GM12878 (cell line): ENCODE measurements at places on chromosomes 4 and X.

GRCh38 chr4:140293979-140294378, 79.5 kb upstream of the SCOC start:
- DNase-seq: no peak

DNA sequence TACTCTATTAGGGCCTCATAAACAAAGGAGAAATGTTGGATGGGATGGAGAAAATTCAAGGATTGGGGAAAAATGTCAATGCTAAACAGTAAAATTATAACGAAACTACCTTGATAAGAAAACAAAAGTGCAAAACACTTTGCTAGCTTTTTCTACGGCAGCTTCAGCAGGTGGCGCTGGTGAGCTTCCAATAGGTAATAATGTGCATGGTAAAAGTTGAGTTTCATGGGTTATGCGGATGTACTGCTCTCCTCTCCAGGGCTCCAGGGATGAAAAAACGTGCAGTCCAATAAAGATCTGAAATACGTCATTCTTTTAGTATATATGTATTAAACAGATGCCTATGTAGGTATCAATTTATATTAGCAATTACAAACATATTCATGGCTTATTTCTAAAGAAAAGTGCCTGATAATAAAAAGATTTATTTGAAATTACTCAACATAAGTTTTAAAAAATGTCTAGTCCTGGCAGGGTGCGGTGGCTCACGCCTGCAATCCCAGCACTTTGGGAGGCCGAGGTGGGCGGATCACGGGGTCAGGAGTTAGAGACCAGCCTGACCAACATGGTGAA, 239.6 kb downstream of the GRXCR1 start:
- peak; percentile 3 for DNase-seq

- no peak for DNase-seq
Observed at GRCh38 chr4:111323496-111323895, 700.6 kb upstream of the PITX2 start.

- DNase-seq: no peak
Observed at GRCh38 chr4:39067451-39067850, 5.4 kb downstream of the KLHL5 start.

DNA sequence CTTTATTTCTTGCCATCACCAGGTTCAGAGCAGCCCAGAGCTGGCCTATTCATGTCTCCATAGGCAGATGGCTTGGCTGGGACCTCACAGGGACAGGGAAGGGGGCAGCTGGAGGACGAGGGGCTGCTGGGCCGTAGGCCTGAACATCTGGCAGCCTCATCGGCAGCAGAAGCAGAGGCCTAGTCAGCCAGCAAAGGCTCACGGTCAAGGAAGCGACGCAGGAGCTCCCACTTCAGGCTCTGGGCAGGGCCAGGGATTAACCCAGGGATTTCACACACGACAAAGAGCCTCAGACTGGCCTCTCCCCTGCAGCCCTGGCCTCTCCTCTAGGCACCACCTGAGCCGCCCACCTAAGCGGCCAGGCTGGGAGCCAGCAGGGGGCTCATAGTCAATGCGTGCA, 46.0 kb upstream of the MAN2B2 start:
- DNase-seq: no peak

DNA sequence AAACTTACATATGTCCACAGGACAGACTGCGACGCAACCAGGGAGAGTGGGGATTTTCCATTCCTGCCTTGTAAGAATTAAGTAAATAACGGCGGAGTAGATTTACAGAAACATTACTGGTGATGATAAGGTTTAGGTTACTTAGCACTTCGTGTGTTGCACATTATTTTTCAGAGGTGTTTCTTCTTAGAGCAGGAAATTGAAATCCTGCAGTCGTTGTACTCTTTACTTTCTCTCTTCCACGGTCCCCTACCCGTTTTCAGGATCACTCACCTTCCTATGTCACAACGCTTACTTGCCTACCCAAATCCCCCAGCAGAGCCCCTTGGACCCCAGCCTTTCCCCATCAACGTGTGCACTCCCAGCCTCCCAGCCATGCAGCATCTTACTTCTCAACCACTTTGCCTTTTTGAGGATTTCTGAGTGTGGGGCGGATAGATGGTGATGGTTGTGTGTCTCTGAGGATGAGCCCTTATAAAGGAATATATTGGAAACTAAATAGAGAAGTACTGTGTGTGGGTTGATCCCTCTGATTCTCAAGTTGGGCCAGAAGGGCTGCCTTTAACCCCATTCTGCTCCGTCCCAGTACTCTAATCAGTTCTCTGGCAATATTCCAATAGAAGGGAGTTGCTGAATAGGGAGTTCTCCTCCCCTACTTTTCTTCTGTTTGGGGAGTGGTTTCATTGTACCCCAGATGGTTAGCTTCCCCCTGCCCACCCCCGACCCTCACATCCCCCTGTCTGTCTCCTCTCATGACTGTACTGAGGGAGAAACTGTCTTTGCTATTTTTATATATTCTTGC, 1.6 kb downstream of the MID2 start:
- no peak for DNase-seq

DNA sequence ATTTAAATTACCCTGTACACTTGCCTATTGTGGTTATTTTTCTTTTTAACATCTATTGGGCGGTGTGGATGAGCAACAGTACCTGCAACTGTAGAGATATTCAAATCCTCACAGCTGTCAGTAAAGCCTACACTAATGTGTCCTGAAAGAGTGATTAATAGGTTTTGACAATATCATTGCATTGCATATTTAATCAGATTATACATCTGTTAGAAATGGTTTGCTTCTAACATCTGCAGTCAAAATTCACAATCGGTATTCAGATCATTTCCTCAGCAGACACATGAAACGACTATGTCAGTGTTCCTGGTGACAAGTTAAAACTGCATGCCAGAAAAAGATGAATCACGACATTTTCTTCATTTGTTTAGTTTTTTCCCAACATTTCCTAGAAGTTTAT, 254.6 kb upstream of the EPHA5 start:
- no peak for DNase-seq

GRCh38 chrX:103453655-103454054, 65.6 kb downstream of the RAB40A start:
- no peak for DNase-seq

DNA sequence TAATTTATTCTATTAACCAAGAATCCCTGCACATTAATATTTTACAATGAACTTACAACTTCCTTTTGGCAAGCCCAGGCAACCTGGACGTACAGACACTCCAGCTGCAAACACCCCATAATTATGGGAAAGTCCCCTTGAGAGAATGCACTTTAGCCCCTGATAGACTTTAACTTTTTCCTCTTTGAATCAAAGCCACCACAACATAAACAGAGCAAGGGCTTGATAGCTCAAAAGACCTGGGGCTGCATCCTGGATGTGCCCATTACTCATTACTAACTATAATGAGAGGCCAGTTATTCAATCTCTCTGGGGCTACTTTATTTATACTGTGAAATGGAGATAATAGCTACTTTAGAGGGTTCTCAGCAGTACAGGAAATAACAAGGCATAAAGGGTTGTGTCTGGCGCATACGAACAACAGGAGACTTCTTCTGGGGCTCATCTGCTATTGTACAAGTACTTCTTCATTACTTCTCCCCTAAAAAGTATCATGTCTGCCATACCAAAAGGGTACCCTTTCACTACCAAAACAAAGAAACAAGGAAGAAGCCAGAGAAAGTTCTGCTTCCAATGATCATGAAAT, 54.9 kb downstream of the CASK start:
- no peak for DNase-seq

GRCh38 chrX:9866633-9867032, 80.4 kb downstream of the SHROOM2 start:
- no peak for DNase-seq

GRCh38 chr4:100823993-100824323, 306.1 kb upstream of the EMCN start:
- no peak for DNase-seq

GRCh38 chrX:131058136-131058868, at the start of gene ARHGAP36:
Gene ARHGAP36 (plus strand): TSS chrX:131058346. CDS start chrX:131081666, 23,320 bp downstream.
- DNase-seq: no peak

GRCh38 chr4:186428481-186428880, 126.9 kb downstream of the MTNR1A start:
- DNase-seq: no peak

GRCh38 chrX:119647552-119648420, 41.6 kb upstream of the NKRF start:
- peak; percentile 98 for DNase-seq

DNA sequence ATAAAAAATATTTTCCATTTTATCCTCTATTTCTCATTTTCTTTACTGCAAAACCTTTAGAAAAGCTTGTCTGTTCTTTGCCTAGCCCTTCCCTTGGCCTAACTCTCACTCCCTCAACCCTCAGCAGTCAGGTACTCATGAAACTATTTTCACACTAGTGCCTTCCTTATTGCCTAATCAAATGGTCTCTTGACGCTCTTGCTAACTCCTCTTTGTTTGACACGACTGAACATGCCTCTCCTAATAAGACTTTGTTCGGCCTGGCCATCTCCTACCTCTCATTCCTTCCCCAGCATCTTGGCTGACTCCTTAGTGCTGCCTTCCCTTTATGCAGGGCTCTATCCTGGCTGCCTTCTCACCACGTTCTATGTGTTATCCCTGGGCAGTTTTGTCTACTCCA, 11.1 kb upstream of the LRAT start:
- DNase-seq: no peak

DNA sequence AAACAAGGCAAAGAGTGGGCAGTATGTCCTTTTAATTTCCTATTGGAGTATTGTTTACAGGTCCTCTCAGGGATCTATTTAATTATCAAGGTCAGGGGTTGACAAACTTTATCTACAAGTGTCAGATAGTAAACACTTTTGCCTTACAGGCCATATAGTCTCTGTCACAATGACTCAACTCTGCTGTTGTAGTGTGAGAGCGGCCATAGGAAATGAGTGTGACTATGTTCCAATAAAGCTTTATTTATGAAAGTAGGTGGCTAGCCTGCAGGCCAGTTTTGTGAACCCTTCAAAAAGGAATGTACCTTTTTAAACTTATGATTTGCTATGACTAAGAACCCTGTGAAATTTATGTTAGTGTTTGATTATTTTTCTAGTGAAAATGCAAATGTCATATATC, 156.1 kb downstream of the GPAT3 start:
- DNase-seq: no peak

DNA sequence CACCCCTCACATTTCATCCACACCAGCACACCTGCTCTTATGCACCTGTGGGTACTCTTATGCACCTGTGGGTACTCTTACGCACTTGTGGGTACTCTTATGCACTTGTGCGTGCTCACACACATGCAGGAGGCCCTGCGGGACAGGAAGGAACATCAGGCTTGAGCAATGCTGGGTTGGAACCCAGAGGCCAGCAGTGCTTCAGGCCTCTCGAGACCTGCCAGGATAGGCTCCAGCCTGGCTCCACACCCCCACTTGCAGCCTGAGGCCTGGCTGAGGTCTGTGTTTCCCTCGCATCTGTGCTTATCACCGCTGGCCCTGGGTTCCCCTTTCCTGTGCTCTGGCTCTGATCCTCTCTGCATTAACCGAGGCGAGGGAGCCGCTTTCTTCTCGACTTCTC, 34.7 kb downstream of the SORCS2 start:
- no peak for DNase-seq

DNA sequence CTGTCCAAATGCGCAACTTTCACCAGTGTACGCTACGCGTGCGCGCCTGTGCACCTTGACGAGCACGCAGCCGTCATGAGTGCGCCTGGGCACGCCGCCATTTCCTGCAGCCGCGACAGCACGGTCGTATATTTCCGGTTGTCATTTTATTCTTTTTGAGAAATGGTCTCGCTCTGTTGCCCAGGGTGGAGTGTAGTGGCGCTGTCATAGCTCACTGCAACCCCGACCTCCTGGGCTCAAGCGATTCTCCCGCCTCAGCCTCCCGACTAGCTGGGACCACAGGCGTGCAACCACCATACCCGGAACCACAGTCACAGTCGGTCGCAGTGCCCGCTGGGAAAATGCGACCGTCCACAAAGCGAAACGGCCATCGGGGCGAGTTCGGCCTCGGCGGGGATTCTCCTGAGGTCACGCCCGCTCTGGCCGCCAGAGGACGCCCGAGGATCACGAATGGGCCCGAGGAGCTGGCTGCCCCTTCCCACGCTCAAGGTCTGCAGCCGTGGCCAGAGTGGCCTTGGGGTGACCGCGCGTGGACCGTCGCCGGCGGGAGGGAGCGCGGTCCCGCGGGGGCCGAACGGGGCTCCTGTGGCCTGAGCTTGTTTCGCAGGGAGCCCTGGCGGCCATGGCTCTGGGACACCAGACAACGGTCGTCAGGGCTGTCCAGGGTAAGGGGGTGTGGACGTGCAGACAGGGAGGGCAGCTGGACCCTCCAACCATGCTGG, 23.7 kb upstream of the PNMA3 start:
- no peak for DNase-seq

DNA sequence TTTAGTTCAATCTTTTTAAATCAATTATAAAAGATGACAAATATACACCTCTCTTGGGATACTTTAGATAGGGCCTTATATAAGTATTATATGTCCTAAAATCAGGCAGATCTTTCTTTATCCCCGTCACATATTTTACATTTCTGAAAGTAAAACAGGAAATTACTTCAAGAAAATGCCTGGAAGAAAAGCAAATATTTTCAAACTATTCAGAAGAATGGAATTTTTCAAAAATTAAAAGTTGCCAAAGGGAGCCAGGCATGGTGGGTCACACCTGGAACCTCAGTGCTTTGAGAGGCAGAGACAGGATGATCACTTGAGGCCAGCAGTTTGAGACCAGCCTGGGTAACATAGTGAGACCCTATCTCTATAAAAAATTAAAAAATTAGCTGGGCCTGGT, 34.4 kb downstream of the MGARP start:
- no peak for DNase-seq

- DNase-seq: peak; percentile 36
Observed at GRCh38 chrX:39439906-39440798, 638.9 kb downstream of the MID1IP1 start.

DNA sequence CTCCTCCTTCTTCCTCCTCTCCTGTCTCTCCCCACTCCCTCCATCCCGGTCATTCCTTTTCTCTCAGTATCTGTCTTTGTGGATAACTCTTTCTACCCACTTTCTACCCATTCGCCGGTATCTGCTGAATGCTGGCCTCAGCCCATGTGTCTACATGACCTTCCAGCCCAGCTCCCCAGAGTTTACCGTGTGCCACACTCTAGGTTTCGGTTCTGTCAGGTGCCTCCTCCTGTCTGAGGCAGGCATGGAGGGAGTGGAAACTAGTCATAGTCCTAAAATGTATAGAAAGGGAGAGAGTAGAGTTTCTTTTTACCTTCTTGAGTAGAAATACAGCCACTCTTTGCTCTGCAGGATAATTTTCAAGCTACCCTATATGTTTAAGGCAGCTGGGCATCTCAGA, 33.5 kb upstream of the SCRG1 start:
- DNase-seq: no peak

GRCh38 chrX:50081282-50081889, 119.4 kb downstream of the AKAP4 start:
- DNase-seq: no peak

DNA sequence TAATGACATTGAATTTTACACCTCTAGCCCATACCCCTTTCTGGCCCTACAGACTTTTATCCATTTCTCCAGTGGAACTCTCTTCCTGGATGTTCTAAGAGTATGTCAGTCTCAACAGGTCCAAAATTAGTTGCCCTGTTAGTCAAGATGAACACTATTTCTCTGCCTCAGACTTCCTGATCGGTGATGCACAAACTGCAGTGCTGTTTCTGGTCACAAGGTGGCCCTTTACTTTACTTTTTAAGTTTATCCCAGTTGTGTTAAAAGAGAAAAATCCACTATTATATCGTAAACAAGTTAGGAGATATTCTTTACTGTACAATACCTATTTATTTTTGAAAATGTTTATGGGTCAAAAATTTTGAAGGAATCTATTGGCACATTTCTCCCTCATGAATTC, 13.1 kb downstream of the TCEAL7 start:
- DNase-seq: no peak
